Activated T-helper 17 cell treated with anti-CD3 and anti-CD28 coated beads, Interleukin-2, amount 50 U/mL, for 72 hours (primary cell): ENCODE measurements at places on chromosomes 5 and 9.

- no peak for ATAC-seq
Measured at GRCh38 chr5:78964889-78965288, 20.2 kb downstream of the ARSB start.

- ATAC-seq, result no peak
Measured at GRCh38 chr5:5787373-5787772, 364.9 kb downstream of the ICE1 start.

DNA sequence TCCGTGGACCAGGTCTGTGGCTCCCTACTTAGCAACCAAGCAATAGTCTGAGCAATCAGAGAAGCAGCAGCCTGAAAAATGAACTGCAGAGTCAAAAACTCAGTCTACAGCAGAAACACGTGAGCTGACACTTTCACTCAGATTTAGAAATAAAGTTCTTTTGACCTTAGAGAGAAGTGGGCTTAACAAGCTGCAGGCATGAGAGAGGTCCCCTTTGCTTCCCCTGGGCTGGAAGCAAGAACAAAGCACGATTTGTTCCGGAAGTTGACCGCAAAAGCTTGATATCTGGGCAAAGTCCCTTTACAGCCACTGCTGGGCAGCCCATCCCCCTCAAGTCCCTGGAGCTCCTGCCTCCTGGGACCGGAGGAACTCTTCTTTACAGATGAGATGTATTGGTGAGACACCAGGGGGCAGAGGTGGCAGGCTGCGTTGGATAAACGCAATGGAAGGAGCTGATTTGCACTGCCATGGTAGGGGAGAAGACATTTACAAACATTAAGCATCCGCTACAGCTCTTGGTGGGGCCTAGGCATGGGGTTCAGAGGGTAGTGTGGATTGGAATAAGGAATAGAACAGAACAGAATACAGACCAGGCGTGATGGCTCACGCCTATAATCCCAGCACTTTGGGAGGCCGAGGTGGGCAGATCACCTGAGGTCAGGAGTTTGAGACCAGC, 5.8 kb upstream of the SOWAHA start:
- no peak for ATAC-seq

DNA sequence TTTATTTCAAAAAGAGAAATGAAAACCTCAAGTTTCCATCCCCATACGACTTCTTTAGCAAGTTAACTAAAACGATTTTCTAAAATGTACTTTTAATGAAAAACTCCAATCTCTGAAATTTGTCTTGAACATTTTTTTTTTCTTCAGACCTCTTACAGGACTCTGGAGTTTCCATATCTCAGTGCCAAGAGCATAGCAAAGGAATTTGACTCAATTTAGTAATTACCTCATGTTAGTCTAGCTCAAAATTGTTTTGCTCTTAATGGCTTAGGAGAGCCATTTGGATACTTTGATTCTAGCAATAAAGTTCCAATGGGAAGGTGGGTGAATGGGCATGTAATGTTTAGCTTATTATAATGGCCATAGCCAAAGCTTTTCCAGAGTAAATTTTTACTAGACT, 26.0 kb upstream of the SPATA31D4 start:
- ATAC-seq, result no peak

DNA sequence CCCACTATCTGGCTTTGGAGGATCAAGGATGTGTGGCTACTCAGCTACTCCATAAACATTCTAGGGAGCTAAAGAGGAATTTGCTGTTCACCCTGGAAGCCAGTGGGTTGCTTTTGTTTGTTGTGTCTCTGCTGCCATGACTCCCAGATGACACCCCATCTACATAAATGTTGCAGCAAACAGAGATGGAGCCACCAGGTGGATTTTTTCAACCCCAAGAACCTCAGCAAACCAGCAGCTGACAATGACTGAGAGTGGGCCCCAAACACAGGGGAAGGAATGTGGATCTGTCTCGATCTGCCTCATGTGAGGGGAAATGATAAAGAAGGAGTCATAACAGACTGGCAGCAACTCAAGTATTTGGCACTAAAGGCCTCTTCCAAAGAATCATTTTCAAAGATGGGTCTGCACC, 132.7 kb upstream of the TNC start:
- no peak for ATAC-seq

DNA sequence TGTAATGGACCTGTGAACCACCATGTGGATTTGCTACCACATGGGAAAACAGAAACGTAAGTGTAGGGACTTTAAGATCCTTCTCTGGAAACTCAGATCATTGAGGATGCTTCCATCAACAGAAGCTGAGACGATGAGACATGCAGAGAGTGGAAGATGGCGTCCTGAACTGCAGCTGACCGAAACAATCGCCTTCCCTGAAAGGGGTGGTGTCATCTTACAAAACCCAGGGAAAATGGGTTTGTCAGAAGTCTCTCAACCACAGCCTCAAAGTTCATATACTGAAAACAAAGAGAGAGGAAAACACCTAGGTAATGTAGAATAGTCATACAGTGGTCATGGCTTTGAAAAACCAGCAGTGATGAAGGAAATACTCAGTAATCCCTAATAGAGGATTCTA, 6.6 kb upstream of the PTPN3 start:
- no peak for ATAC-seq

DNA sequence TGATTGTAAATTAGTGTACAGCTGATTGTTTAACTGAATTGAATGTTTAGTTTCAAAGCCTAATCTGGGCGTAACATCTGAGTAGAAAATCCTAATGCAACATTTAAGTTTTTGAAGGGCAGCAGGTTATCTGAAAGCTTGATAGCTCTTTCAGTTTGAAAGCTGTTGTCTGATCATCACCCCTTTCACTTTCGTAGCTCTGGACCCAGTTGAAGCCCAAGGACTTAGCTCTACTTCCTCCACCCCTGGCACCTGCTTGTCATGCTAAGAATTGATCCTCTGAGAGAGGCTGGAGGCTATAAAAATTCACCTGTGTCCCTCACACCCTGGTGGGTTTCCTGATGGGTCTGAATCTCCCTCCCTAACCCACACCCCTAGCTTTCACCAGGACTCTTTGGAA, 86.0 kb downstream of the ZFAND5 start:
- no peak for ATAC-seq

GRCh38 chr9:5438301-5439162, 807 bp upstream of the PLGRKT start:
- peak; percentile 58 for ATAC-seq

DNA sequence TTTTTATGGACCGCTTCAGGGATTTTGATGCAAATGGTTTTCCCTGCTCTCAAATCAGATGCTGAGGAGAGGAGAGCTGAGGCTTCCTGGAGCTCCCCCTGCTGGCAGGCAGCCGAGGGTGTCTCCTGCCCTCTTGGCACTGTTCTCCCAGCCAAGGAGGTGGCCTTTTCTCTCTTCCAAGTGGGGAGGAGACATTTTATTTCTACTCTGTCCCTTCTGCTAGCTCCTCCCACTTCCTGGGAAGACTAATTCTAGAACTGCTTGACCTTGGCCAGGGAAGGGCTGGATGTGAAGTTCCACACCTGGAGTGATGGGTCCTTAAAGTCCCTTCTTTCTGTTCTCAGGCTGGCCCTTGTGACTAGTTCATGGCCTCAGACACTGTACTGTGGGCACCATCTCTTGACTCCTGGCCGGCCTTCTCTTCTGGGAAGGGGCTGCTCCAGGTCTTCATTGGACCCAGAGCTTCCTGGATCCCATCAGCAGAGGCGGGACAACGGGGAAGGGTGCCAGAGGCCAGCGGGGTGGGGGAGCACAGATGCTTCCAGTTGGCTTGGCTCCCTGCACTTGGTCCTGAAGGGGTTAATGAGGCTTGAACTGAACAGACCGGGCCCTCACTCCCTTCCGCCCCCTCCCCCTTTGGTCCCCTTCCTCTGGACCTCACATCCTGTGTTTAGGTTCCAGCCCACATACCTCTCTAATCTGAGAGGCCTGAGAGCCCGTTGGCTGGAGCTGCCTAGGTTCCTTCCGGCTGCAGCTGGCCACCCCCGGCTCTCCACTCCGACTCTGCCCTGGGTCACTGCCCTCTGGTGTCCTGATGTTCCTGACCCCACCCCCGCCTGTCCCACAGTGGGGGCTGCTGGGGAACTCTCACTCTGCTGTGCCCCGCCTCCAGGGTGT, 32.1 kb downstream of the PTPA start:
- ATAC-seq, result peak; percentile 28

- ATAC-seq, result no peak
Measured at GRCh38 chr5:136279314-136279713, 86.0 kb downstream of the TRPC7 start.

- ATAC-seq, result no peak
Measured at GRCh38 chr5:87746341-87746740, 333.6 kb upstream of the CCNH start.

GRCh38 chr5:90084342-90084741, 325.2 kb downstream of the CETN3 start:
- no peak for ATAC-seq

GRCh38 chr9:87662808-87663528, 63.0 kb upstream of the CTSL start:
- peak; percentile 72 for ATAC-seq

GRCh38 chr5:170314541-170315095, 17.0 kb upstream of the LCP2 start:
- no peak for ATAC-seq

- no peak for ATAC-seq
Measured at GRCh38 chr9:135874859-135875258, 32.5 kb downstream of the CAMSAP1 start.

- no peak for ATAC-seq
Measured at GRCh38 chr9:14652729-14653377, 40.4 kb downstream of the ZDHHC21 start.

GRCh38 chr9:37870081-37870798, 33.7 kb downstream of the SLC25A51 start:
- no peak for ATAC-seq

DNA sequence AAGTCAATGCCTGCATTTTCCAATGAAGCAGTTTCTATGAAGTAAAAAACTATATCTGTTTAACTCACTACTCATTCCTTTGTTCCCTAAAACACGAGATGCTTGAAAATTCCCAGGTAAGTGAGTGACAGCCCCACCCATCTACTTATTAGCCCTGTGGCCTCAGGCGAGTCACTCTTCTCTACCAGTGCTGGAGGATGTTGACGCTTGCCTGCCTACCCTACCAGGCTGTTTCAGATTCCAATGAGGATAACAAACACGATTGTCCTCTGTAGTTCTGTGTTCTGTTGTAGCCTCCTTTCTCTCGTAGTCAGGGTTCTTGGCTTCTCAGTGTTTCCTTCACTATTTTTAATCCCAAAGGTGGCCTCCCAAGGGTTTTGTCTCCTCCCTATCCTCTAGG, 388.8 kb downstream of the KDM4C start:
- ATAC-seq, result no peak

DNA sequence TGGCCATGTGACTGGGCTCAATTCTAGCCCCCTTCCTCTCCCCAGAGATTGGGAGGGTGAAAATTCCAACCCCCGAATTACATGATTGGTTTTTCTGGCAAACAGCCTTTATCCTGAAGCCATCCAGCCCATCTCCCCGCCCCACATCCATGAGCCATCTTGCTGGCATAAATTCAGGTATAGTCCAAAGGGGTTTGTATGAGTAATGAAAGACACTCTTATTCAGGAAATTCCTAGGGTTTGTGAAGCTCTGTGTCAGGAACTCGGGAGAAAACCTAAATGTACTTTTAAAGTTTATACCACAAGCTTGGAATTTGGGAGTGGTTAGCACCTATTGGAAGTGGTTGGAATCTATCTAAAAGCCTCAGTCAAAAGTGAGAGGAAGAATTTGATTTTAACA, 80.6 kb upstream of the SIMC1 start:
- ATAC-seq, result no peak

DNA sequence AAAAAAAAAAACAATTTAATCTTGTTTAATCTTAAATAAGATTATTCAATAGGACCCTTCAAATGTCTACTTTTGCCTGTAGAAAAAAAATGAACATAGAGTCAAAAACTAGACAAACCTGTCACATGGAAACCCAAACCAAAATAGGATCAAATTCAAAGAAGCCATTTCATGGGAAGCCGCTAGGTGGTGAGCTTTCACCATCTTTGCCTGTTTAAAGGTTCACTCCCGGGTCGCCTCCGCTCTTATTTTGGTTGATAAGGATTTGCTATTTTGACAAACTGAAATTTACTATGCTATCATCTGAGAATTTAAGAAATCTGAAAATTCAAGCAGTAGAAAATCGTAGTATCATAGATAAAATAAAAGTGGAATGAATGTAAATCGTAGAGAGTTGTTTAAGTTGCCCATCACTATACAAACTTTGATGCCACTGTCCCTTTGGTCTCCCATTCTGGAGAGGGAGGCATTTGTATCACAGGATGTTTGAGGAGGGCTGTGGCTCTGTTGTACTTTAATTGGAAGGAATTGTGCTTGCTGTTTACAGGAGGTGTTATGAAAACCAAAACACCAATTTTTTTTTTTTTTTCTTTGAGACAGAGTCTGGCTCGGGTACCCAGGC, 43.5 kb upstream of the DNAH5 start:
- no peak for ATAC-seq

GRCh38 chr9:87524061-87524460, 26.4 kb downstream of the DAPK1 start:
- no peak for ATAC-seq

DNA sequence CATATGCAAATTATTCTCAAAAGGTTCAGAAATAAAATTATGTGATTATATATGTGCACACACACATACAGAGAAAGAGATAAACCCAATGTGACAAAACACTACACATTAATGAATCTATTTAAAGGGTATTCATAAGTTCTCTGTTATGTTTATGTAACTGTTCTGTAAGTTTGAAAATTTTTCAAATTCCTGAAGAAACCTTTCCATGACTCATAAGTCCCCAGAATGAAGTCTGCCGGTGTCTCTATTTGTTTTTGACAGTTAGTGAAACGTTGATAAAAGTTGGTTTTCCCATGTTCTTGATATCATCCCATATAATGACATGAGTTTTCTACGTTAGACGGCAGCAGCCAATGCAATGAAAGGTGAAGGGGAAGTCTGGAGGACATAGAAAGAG, 199.5 kb upstream of the PUM3 start:
- ATAC-seq, result no peak

DNA sequence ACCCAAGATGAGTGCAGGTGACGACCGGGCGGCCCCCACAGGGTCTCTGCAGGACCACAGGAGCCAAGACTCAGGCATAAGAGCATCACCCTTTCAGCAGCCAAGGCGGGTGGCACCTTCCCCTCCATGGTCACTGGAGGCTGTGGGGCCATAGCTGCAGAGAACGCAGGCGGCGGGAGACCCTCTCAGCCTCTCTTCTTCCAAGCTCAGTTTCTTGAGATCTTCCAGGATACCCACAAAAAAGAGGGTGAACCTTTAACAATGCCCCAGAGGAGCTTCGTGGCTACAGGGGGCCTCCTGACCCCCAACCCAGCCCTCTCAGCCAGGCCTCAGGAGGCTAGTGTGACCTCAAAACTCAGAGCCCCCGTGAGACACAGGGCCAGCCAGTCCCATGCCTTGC, 5.8 kb upstream of the TBC1D9B start:
- no peak for ATAC-seq

GRCh38 chr9:80326105-80326504, 754.3 kb downstream of the TLE4 start:
- ATAC-seq, result no peak

DNA sequence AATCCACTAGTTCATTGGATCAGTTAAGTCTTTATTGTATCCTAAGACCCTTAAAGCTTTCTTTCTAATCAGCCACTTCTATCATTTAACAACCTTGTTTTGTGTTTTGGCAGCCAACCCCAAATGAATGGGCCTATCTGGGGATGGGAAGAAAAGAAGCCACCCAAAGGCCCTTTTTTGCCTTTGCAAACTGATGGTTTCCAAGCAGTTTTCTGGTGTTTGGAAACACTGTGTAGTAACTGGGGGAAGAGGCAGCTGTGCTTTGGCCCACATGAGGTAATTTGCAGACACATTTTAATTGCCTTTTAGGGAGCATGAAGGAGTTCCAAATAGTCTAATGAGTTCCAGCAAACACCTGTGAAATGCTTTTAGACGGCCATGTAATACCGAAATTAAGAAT, 1751.3 kb upstream of the WWC1 start:
- ATAC-seq, result no peak

- peak; percentile 70 for ATAC-seq
Measured at GRCh38 chr5:74762599-74762998, 4.3 kb downstream of the GFM2 start.
